SJCRH30 (cell line): ENCODE measurements at places on chromosomes 3 and 15. TPM values are rescaled to one million over a fixed set of nuclear protein-coding genes. Genes with fewer than 3 reads are reported as not detected.

Gene CLDN1
- total RNA-seq = 0.25 and 0.42 TPM in 2 replicates

GRCh38 chr3:24229468-24230221, 265.0 kb downstream of the THRB start:
- no peak for DNase-seq

- no peak for DNase-seq
Measured at GRCh38 chr3:152229692-152230091, 39.0 kb upstream of the MBNL1 start.

DNA sequence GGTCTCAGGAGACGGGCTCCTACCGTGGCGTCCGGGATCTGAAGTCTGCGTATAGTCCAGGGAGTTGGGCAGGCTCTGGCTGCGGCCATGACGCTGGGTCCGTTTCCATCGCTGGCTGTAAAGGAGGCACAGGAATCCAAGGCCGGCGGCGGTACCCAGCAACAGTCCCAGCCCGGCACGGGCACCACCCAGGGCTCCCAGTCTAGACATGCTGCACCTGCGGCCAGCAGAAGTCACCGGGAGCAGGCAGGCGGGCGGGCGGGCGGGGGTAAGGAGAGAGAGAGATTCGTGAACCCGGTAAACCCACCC, 526 bp downstream of the RMDN3 start:
- no peak for DNase-seq

- DNase-seq = no peak
Measured at GRCh38 chr3:126412841-126413692, 18.4 kb downstream of the CFAP100 start.

DNA sequence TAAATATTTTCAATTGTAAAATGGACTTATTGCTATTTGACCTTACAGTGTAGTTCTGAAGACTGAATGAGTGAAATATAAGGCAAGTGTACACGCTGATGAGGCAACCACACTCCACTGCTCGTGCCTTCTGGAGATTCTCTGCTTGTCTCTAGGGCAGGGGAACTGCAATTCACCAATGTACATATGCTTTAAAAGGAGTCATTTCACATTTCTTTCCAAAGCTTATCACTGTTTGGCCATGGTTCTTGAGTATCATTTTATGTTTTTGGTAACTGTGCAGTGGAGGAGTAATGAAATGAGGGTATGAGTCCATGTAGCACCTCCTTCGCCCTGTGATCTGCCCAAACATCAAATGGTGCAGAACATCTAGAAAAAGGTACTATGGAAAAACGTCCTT, 43.7 kb downstream of the CCR4 start:
- no peak for DNase-seq

DNA sequence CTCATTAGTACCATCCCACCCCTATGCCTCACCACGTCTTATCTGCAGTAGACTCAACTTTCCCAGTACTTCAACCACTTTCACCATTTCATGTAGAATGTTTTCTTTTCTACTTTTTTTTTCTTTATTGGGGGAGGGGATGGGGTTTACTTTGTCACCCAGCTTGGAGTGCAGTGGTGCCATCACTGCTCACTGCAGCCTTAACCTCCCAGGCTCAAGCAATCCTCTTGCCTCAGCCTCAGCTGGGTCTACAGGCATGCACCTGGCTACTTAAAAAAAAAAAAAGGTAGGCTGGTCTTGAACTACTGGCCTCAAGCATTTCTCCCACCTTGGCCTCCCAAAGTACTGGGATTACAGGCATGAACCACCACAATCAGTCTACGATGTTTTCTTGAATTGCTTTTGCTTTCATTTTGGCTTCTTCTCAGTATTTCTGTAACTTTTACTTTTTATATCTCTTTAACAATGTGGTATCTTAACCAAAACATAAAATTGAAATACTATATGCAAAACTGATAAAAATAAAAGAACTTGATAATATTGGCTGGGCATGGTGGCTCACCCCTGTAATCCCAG, 44.9 kb upstream of the CHL1 start:
- DNase-seq = no peak

- no peak for DNase-seq
Measured at GRCh38 chr3:100629421-100630127, 20.2 kb downstream of the ADGRG7 start.

DNA sequence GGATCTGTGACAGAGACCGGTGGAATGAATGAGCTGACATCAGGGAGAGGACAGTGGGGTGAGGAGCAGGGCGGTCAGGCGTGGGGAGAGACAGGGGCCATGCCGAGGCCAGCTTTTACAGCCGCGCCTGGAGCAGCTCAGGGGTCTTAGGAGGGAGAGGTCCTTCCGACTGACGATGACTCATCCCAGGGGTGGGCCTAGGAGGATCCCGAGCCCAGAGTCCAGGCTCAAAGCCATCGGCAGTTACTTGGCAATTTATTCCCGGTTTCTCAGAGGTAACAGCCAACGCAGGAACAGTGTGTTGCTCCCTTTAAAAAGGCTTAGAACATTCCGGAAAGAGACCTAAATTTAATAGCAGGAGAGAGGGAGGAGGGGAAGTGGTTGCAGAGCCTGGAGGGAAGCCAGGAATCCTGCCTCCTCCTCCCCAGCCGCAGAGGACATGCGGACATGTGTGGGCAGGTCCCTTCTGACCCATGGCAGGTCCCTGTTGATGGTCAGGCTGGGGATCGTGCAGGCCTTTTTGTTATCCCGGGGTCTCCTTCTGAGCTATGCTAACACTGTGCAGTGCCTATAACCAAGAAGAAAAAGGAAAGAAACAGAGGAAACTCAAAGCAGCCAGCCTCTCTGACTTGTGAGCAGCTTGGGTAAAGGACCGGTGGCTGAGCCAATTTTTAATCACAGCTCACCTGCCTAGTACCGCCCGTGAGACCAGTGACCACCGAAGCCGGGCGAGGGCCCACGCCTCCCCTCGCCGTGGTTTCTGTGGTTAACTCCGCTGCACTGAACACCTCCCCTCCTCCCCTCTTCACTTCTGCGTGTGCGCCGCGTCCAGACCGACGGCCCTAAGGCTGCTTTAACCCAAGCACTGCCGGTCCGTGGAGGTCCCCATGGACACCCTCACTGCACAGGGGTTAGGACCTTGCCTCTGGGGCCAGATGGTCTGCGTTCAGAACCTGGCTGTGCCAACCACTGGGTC, 392.4 kb upstream of the PROK2 start:
- DNase-seq = peak; percentile 31
